CD4-positive, alpha-beta T cell treated with Interferon alpha-2 for 1 hour (primary cell): ENCODE measurements at places on chromosomes 5 and 9.

GRCh38 chr9:106588626-106589025, 274.3 kb upstream of the ZNF462 start:
- no peak for DNase-seq

DNA sequence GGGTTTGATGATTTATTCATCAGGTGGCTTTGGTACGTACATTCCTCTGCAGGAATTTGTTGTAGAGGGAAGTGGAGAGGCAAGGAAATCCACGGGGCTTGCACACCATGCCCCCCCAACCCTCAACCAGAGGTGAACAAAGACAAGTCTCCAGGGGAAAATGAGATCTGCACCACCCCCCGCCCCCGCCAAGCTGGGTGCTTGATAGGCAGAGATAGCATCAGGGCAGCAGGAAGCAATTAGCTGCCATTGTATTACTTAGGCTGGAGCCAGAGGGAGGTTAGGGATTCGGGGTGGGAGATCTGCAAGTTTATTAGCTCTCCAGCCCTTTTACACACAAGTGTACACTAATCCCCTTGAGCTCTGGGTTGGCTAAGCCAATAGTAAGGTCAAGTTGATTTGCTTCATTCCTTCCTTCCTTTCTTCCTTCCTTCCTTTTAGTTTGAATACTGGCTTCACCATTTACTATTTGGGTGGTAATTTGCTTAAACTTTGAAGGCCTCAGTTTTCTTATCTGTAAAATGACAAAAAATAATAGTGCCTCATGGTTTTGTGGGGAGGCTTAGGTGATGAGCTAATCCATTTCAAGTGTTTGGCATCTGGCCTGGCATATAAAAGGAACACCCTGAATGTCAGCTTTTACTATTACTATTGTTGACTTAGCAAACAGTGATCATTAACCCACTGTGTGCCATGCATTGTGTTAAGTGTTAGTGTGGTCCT, 34.1 kb downstream of the SPRY4 start:
- no peak for DNase-seq

DNA sequence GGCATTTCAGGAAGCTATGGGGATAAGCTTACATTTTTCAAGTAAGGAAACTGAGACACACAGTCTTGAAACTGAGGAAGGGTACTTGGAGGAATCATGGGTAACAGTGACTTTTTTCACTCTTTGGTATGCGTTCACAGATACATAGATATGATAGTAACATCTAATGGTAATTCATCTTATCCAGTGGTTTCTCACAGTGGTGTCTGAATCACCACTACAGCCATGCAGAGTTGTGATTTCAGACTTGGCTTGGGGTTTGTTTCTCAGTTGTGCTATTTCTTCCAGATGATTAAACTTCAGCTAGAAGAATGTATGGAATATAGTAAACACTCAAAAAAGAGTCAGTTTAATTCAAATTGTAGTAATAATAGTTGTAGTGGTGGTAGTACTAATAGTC, 239.1 kb upstream of the NUDT12 start:
- no peak for DNase-seq

DNA sequence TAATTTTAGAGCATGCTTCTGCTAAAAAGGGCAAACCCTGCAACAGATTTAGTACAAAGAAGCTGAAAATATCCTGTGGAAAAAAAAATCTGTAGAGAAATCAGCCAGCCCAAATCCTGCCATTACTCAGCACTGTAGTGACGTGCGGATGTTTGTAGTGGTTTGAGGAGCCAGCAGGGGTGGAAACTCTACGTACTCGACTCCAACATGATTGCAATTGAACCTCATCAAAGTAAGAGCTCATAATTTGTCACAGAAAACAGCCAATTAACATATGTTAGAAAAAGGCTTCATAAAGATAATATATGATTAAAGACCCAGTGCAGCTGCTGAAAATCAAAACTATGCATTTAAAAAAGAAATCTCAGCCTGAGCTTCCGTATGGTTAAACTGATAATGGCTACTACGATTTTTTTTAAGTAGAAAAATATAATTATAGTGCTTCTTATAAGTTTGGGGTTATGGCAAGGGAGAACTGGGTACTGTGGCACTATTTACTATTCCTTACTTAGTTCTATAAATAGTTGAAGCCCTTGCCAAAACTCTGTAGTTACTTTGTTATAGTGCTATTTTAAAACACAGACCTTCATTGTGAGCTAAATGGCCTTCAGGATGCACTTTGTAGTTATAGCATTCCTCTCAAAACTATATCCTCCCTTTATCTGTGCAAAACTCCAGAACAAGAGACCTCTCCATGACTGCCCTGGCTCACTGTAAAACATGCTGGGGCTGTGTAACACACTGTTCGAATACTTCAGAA, 49.4 kb downstream of the MEF2C start:
- DNase-seq: no peak

GRCh38 chr5:141821430-141821925, 56.7 kb downstream of the PCDH1 start:
- no peak for DNase-seq

GRCh38 chr5:157689942-157690689, 18.8 kb downstream of the C5orf52 start:
- DNase-seq: peak; percentile 39

DNA sequence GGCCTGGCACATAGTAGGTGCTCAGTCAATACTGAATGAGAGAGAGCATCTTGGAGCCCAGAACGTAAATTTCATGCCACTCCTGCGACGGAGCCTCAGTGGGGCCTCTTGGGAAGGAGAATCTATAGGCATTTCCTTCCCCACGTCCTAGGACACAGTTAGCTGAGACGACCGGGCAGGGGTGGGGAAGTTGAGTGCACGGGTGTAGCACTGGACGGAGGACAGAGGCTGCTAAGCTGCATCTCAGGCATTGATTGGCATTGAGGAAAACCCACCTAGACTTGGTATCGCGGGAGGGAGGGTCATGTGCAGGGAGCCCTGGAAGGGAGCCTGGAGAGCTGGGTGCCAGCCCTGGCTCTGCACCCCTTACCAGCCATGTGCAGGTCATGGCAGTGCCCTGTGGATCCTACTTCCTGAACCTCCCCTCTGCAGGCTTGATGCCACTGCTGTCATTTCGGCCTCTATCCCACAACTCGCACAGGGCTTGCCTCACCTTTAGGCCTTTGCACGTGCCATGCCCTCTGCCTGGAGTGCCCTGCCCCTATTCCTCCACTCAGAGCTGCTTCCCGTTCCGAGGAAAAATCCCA, 25.6 kb downstream of the NEK6 start:
- DNase-seq: no peak

GRCh38 chr5:151213803-151214613, 9.9 kb downstream of the CCDC69 start:
- peak; percentile 91 for DNase-seq

- no peak for DNase-seq
Observed at GRCh38 chr9:82934949-82935348, 128.0 kb downstream of the RASEF start.

DNA sequence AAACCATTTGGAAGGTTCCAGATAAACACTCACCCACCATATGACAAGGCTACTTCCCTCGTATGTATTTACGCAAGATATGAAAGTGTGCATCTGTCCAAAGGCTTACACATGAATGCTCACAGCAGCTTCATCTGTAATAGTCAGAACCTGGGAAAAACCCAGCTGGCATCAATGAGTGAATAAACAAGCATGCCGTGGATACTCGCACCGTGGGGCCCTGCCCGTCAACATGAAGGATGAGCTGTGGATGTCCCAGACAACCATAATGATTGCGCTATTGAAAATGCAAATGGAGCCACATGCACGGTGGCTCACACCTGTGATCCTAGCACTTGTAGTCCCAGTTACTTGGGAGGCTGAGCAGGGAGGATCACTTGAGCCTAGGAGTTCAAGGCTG, 60.6 kb upstream of the FCN1 start:
- DNase-seq: no peak

- no peak for DNase-seq
Observed at GRCh38 chr5:60521376-60522291, 178.3 kb downstream of the DEPDC1B start.

GRCh38 chr5:9066349-9066748, 479.5 kb downstream of the SEMA5A start:
- DNase-seq: no peak

DNA sequence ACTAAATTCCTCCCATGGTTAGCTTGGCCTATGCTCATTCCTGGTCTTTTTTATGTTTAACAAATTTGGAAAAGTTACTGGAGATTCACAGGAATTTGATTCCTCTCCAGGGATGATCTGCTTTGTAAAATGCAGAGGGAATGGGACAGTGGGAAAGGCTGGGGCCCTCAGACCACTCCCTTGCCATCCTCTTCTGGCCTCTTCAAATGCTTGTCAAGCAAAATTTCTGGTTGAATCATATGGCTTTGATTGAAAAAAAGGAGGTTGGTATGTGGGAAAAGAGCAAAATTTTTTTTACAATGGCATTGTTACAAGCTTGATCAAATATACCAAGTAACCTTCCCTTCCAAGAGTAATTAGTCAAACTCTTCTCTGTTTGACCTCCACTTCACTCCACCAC, 225.1 kb downstream of the PIK3R1 start:
- no peak for DNase-seq

GRCh38 chr5:149426931-149427330, 47.8 kb upstream of the IL17B start:
- no peak for DNase-seq
